Stimulated activated CD8-positive, alpha-beta memory T cell treated with anti-CD3 and anti-CD28 coated beads, Interleukin-15, amount 100 ng/mL, for 48 hours (primary cell): ENCODE measurements at places on chromosomes 1 and 21.

- no peak for DNase-seq
These were observed 137.5 kb downstream of the TGFB2 start for GRCh38 chr1:218482683-218483082.

- DNase-seq = no peak
These were observed 77.6 kb upstream of the IFFO2 start for GRCh38 chr1:19033926-19034680.

- DNase-seq = no peak
These were observed 51.0 kb downstream of the GADD45A start for GRCh38 chr1:67735806-67736627.

DNA sequence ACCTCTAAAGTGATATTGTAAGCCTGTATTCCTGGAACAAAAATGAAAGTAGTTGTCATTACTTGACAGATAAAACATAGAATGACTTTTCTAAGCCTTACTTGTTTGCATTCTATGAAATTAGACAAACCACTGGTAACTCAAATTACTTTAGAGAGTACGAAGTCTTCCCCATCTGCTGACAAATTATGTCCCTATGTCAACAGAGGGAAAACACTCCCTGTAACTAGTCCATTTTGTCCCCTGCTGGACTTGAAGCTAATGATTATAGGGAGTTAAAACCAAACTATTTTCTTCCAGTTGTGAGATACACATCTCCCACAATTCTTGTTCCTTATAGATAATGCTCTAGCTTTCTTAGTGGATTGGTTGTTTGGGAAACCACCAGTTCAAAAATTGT, 39.6 kb downstream of the GREM2 start:
- no peak for DNase-seq

DNA sequence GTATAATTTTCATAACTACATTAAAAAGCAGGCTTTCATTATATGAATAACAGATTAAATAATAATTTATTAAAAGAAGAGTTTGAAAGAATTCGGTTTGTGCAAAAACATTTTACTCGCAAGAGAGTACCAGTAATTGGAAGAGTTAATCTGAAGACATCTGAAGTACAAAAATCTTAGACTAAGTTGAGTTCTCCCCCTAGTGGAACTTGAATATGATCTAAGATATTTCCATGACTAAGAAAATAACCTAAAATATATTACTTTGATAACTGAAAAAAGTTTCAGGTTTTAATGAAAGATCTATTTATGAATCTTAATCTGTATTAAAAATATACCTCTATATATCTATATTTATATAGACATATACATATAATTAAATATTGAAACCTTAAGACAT, 112.5 kb upstream of the GFI1 start:
- DNase-seq = no peak

GRCh38 chr1:2894381-2895041, 93.0 kb upstream of the TTC34 start:
- DNase-seq = no peak

GRCh38 chr1:241637604-241638003, 2.6 kb downstream of the CHML start:
- no peak for DNase-seq

GRCh38 chr1:116690396-116690848, 22.9 kb upstream of the IGSF3 start:
- no peak for DNase-seq

- no peak for DNase-seq
These were observed 50.3 kb downstream of the HIVEP3 start for GRCh38 chr1:41868241-41868998.

DNA sequence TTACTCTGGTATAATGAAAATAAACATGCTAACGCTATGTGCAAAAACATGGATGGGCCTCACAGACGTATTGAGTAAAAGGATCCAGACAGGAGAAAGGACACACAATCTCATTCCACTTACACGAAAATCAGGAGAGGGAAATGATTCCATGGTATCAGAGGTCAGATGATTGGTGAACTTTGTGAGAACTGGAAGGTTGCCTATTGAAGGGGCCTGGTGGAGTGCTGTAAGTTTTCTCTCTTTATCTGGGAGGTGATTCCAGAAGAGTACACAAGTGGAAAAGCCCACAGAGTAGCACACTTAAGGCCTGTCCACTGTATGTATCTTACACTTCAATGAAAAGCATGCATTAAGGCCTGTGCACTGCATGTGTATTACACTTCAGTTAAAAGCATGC, 9.6 kb downstream of the GSTM2 start:
- no peak for DNase-seq

DNA sequence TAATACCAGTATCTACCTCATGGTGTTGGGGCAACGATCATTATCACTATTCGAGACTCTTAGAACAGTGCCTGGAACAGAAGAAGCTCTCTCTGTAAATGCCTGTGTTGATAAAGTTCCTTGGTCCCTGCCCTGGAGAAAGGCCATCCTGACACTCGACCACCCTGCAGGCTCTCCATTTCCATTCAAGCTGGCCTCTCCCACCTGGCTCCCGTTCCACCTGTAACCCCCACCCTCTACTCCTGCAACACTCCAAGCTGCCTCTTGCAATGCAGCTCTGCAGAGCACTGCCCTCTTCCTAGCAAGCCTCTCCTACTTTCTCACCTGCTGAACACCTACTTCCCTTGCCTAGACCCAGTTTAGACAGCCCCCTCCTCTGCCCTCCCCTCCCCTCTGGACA, 6.1 kb downstream of the SPOCD1 start:
- no peak for DNase-seq

DNA sequence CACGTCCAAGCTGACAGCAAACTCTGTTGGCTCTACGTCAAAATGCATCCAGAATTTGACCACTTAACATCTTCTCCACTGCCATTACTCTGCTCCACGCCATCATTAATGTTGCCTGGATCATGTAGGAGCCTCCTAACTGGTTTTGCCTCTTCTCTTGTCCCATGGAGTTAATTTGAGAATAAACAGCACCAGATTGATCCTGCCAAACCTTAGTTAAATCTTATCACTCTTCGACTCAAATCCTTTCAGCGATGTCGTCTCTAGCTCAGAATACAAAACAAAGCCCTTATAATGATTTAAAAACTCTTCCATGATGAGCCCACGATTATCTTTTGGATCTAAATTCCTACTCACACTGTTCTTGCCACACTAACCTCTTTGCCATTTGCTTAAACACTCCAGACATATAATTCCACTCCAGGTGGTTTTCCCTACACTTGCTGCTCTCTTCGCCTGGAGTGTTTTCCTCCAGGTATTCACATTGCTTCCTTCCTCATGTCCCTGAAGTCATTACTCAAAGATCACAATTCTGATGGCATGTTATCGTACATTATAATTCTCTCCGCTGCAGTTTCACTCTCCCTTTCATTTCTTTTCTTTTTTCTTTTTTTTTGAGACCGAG, 90.7 kb upstream of the KCNK2 start:
- DNase-seq = no peak

GRCh38 chr21:22650226-22650625, 1652.0 kb downstream of the NCAM2 start:
- DNase-seq = no peak
